NCI-H1048 (cell line): ENCODE measurements at places on chromosomes 1 and 21.
A peak's percentile ranks its signal among the peaks of the same experiment; 100 is the strongest.

- DNase-seq, result no peak
These were observed 643 bp upstream of the MOB3C start for GRCh38 chr1:46617108-46617800.

GRCh38 chr1:231177936-231178335 lies 16.1 kb downstream of the TRIM67 start:
- DNase-seq, result no peak

DNA sequence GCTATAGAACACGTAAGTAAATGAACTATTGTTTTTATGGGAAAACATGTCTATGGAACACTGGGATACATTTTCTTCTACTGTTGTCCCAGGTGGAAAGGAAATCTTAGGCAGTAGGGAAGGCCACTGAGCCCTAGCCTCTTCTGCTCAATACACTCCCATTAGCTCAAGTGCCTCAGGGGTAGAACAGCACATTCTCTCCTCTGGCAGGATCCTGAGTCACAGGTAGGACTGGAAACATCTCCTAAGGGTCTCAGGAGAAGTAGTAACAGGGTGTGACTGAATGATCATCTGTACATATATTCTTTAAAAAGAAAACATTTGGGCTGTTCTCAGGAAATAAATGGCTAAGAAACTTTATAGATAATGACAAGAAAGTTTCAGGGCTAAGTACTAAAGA lies 175.6 kb upstream of the ESRRG start:
- DNase-seq, result no peak

DNA sequence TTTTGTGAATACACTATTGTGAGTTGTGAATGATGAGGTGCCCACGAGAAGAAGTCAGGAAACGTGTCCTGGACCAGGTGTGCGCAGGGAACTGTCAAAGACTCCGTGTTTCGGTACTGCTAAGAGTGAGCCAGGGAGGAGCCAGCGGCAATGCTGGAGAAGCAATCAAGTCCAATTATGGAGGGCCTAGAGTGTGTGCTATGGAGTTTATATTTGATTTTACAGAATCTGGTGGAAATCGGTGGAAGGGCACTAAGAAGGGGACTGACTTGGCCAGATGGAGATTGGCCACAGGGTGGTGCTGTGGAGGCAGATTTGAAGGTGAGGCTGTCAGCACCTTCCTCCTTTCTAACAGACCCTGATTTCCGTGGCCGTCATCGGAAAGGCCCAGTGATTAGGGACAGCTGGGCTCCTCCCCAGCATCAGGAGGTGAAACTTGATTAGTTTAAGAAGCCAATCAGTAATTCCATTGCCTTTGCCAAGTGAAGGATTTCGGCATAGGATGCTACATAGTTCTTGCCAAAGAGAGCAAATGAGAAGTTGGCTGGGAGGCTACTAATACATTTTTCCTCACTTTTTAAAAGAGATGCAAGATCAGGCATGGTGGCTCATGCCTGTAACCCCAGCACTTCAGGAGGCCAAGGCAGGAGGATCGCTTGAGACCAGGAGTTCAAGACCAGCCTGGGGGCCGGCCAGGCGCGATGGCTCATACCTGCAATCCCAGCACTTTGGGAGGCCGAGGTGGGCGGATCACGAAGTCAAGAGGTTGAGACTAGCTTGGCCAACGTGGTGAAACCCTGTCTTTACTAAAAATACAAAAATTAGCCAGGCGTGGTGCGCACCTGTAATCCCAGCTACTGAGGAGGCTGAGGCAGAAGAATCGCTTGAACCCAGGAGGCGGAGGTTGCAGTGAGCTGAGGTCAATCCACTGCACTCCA lies 7.0 kb downstream of the PTCH2 start:
- peak; percentile 19 for DNase-seq

GRCh38 chr1:234437423-234438171 lies 41.4 kb downstream of the TARBP1 start:
- no peak for DNase-seq

GRCh38 chr21:33053951-33054350 lies 16.0 kb upstream of the OLIG1 start:
- no peak for DNase-seq

DNA sequence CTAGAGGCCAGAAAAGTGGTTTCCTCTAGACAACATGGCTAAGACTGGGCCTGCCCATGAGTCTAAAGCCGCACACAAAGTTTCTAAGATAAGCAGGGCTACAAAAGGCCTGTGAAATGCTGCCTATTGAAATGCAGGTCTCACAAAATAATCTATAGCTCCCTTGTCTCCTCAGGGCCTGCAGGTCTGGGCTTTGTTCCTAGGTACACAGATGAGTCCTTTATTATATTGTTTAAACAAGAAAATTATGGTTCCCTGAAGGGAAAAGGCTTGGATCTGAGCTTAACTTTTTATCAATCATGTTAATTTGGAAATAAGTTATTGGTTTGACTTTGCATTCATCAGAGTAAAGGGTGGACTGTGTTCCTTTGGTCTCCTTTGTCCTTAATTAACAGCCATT lies 413.4 kb upstream of the BEND5 start:
- no peak for DNase-seq

DNA sequence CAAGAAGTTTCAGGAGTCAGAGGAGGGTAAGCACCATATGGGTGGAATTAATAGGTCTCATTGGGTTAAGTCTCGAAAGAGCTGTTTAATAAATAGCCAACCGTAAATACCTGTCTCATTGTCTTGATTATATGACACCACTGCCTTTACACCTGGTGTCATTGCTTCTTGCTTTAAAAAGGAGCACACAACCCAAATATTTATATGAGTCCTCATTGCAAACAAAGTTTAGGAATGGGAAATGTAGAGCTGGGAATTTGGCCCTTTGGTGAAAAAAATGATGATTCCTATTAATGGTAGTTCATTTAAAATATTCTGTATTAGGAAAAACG lies 2.1 kb downstream of the BACH1 start:
- no peak for DNase-seq

DNA sequence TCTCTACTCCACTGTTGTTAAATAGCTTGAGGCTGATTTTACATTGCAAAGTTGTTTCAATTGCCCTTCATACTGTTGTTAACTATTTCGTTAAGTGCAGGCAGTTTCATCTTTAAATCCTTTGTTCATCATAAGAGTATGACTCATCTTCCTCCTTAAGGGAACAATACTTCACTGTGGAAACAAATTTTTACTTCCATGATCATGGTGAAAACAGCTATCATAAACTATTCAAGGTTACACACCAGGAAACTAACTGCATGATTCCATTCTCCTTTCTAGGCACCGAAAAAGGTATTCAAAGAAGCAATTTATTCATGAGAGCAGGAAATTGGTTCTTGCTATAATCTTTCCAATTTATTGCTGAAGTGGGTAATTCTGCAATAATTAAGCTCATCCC lies 593.2 kb downstream of the LRRIQ3 start:
- no peak for DNase-seq
